ENCODE measurements at places on chromosomes 6 and 20.

GRCh38 chr6:13697857-13698256, 13.8 kb downstream of the RANBP9 start:
- DNase-seq, result no peak

DNA sequence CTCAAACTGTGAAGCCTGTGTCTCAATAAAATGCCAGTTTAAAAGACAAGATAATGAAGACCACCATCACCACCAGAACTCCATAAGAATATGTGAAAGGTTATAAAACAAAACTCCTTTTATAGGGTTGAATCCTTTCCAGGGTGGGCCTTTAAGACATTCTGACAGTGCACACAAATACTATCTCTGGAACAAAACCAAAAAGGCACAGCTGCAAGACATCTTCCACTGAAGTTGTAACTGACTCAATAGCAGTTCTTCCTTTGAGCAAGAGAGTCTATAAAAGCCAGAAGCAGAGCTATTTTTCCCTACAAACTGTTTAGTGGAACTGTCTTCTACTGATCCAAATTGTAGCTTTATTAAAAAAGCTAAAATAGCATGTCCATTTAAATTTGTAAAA, 81.6 kb downstream of the EPB41L2 start:
- DNase-seq, result no peak

- no peak for DNase-seq
Observed at GRCh38 chr20:4573564-4574355, 147.9 kb upstream of the PRND start.

DNA sequence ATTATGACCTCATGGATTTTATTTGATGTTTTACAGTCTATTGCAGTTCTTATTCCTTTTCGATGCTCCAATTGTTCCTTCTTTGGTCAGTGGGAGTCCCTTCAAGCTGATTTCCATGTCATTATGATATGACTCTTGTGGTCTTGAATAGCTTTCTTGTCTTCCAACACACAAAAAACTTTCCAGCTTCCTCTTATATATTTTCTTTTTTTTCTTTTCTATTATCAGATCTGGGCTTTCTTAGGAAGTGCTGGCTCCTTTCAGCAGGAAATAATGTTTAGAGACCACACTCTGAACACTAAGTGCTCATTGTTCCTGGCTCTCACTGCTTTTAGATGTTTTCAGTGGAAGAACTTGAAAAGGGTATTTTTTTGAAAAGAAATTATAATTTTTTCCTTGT, 3.1 kb upstream of the SLC17A1 start:
- DNase-seq, result no peak

DNA sequence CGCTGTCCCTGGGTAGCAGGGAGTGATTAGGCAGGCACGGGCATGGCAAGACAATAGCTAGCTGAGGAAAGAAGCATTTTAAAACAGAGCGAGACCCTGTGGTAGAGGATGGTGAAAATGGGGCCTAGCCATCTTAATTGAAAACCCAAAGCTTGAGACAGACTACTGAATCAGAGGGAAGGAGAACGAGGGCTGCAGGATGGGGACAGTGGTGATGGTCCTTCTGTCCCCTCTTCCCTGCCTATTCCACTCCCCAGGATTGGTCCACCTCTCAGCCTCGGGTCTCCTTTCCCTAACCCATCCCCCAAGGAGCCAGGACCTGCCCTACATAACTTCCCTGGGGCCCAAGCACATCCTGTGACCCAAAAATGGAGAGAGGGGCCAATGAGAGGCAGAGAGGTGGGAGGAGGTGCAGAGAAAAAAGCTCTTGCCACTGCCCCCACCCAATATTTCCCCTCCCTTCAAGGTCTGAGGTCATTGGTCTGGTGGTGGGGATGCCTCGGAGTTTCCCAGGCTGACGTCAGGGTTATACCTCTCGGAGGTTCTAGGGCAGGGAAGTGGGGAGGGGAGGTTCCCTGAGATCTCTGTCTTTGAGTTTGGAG, 884 bp upstream of the CUTA start:
- DNase-seq, result peak; percentile 67

- DNase-seq, result no peak
Observed at GRCh38 chr20:38247166-38247509, 13.4 kb downstream of the KIAA1755 start.

GRCh38 chr6:27892649-27893058, 19.5 kb downstream of the OR2B2 start:
- no peak for DNase-seq

Measured in erythroblast (primary cell).